Endothelial cell (in vitro differentiated cells): ENCODE measurements at places on chromosomes 2 and 18. TPM values are rescaled to one million over a fixed set of nuclear protein-coding genes. Genes with fewer than 3 reads are reported as not detected.

GRCh38 chr2:39919511-39920306, 140.7 kb upstream of the THUMPD2 start:
- no peak for DNase-seq

DNA sequence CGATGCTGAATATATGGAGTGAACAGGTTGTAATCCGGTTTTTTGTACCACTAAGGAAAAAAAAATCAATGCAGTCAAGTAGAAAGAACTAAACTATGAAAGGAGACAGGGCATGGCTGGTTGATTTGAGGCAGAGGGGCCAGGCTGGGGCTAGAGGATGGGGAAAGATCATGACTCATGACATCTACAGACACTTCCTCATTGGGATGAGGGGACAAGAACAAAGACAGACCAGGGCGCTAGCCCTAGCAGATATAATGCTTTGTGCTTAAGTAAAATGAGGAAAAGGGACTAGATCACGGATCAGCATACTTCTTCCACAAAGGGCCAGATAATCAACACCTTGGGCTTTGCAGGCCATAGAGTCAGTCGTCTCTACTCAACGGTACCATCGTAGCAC, 55.8 kb downstream of the ST6GAL2 start:
- DNase-seq: no peak

The LOXHD1 gene
- total RNA-seq: 0.23 TPM

DNA sequence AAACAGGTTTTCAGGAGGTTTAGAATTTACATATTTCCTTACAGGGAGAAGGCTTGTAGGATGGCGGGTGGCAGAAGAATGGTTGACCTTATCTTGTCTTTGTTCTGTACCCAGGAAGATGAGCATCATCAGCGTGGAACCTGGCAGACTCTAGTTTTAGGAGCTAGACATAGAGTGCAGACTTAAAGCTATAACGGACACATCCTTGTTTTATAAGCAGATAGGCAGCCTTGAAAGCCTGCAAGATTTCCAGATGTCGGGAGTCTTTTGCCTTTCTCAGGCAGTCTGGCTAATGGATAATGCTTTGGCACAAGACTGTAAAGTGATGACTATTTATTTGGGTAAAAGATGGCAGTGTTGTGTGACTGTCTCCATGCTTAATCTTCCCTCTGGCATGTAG, 11.7 kb downstream of the AQP12B start:
- DNase-seq: no peak

The UGT1A3 gene
- not detected for total RNA-seq

- DNase-seq: no peak
Observed at GRCh38 chr18:45782662-45783061, 42.8 kb upstream of the SIGLEC15 start.

The TRIP12 gene
- total RNA-seq: 363 TPM

DNA sequence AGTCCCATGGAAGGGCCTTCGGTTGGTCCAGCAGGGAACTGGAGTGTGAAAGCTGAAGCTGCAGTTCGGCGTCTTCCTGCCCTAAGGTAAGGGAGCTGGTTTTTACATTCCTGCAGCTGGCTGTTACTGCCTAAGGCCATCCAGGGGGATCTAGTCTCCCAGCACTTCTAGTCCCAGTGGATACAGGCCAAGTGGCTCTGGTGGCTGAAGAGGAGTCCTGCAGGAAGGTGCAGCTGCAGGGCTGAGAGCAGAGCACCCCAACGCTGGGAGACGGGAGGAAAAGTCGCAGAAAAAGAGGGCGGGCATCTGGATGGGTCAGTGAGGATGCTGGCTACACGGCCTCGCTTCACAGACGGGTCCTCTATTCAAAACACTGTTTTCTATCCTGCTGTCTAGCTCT, 225.0 kb upstream of the HS6ST1 start:
- DNase-seq: no peak

DNA sequence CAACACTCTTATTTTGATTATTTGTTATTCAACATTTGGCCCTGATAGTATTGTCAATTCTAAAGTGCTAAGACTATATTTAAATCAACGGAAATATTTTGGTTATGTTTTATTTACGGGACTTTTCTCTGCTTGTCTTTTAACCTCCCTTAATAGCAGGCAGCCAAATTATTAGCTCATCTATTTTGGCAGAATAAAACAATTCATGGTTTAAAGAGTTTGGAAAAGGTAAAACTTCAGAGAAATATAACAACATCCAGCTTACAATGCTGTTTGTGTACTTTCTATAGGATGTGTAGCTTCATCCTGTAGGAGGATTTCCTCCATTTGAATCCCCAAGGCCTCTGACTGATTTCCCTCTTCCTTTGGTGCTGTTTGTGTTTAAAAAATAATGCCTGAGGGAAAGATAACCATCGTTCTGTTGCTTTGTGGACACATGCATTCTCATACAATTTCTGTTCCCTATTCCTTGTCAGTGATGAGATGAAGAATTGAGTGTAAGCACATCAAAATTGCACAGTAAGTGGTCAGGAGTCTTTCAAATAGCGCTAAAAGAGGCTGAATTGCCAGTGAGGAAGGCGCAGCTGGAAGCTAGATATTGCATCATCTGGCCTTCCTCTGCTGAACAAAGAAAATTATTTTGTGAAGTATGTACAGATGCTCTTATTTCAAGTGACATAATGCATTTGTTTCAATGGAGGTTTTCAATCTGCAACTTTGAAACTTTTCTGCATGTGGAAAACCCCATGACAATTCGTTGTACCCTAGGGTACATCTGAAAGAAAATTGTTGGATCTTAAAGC, 80.3 kb downstream of the CD28 start:
- DNase-seq: peak; percentile 9

DNA sequence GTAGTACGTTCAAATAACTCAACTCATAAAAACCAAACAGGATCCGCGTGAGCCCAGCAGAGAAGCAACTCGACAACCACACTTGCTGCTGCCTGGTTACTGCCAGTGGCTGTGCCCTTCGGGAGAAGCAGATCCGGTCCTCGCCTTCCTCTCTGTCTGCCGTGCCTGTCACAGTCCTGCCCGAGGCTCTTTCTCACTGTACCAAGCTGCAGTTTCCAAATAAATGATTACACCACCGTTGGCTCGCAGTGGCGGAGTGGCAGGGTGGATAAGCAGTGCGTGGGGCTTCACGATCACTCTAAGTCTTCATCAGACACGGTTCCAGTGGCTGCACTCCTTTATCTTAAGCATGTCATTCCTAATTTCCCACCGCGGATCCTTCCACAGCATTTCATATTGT, 26.1 kb upstream of the SALL3 start:
- DNase-seq: no peak

GRCh38 chr2:241270531-241270930, 44.9 kb downstream of the HDLBP start:
- DNase-seq: no peak

DNA sequence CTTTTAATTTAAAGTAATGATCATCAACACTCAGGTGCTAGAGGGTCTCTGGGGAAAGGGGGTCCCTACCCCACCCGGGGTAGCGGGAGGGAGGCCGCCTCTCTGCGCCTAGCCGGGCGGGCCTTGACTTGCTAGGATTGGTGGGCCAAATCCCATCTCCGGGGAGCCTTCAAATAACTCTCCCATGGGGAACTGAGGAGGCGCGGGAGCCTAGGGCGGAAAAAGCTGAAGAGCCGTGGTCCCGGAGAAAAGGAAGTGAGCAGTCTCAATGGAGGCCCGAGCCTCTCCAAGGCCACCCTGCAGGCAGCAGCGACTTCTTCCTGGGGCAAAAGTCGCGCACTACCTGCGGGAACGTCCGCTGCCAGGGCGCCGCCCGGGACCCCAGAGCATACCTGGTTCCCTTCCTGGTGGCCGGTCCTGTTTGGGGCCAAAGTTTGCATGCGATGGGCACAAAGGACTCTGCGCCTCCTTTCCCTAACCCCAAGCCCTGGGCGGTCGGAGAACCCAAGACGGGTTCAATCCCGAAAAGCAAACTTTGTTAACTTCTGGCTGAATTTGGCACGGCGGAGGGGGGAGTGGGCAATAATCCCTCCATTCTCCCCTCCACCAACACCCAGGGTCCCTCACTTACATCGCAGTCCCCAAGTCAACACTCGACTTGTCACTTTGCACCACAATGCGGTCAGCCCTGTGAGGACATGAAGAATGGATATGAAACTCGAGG, 13.6 kb downstream of the EN1 start:
- no peak for DNase-seq

GRCh38 chr2:159851941-159852340, 53.9 kb upstream of the CD302 start:
- no peak for DNase-seq

- no peak for DNase-seq
Observed at GRCh38 chr2:16196687-16197503, 256.5 kb downstream of the MYCN start.

DNA sequence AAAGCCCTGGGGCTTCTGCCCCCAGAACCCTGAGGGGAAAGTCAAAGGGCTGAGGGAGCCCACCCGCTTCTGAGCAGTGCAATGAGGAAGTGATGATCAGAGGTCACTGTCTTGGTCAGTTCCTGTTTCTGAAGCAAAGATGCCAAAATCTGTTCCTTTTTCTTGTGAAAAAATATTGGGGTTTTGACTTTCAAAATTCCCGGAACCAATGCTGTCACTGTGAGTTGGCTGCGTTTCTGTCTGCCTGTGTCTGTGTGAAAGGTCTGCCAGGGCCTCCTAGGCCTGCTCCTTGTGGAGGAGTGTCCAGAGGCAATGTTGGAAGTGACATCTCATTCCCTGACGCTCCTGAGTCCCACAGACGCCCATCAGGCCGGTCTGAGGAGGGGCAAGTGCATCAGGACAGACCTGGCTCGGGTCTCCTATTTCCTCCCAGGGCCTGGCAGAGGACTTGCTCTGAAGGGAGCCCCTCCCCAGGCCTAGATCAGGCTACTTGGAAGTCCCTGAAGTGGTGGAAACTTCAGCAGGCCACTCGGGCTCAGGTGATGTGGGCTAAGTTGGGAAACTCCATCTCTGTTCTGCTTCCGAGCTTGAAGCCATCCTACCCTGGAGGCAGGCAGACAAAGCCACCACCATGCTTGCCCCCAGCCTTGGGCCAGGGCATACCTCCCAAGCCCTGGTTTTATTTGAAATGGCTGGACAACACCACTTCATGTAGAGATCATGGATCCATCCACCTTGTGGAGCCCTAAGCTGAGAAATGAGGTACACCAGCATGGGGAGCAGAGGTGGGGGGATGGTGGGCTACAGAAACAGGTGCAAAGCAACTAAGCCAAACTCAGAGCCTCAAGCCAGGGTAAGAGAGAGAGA, 51.0 kb downstream of the PKDCC start:
- no peak for DNase-seq

GRCh38 chr18:8389391-8390340, 219.6 kb upstream of the RAB12 start:
- DNase-seq: peak; percentile 75

The LRATD1 gene
- 37.6 TPM for total RNA-seq

The CGREF1 gene
- not detected for total RNA-seq

DNA sequence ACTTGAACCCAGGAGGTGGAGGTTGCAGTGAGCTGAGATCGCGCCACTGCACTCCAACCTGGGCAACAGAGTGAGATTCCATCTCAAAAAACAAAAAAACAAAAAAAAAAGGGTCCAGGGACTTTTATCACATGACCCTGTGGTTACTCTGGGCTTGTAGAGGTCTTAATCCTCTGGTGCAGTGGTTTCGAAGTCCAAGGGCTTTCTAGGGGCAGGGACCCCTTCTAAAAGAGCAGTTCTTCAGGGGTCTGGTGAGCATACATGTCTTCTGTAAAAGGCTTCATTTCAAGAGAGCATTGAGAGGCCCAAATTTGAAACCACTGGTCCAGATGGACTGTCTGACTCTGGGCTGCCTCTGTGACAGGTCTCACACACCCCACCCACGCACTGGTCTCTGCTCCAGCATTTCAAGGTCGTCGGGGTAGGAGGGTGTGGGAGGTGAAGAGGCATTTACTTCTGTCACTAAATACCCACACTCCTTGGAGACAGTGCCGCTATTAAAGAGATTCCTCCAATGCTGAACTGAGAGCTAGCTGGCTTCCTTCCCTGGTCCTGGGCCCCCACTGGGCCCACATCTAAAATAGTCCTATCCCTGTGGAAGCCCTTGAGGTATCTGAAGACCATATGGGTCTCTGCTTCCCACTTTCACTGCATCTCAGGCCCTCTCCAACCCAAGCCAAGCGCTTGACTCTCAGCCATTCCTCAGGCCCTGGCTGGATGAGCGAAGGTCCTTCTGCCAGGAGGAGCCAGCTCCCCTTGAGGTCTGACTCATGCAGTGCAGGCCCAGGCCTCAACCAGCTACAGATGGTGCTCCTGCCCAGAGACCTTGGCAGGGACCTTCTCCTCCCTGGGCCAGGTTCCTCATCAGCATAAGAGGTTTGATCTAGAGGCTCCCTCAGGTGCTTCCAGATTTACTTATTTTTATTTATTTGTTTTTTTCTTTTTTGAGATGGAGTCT, 44.8 kb downstream of the PAX8 start:
- DNase-seq: no peak

- DNase-seq: no peak
Observed at GRCh38 chr18:6650127-6650507, 79.4 kb upstream of the ARHGAP28 start.

GRCh38 chr2:41903474-41904135, 144.2 kb upstream of the PKDCC start:
- no peak for DNase-seq

GRCh38 chr2:223148516-223148915, 96.5 kb downstream of the KCNE4 start:
- no peak for DNase-seq

- no peak for DNase-seq
Observed at GRCh38 chr2:189465076-189465475, 23.8 kb downstream of the WDR75 start.

DNA sequence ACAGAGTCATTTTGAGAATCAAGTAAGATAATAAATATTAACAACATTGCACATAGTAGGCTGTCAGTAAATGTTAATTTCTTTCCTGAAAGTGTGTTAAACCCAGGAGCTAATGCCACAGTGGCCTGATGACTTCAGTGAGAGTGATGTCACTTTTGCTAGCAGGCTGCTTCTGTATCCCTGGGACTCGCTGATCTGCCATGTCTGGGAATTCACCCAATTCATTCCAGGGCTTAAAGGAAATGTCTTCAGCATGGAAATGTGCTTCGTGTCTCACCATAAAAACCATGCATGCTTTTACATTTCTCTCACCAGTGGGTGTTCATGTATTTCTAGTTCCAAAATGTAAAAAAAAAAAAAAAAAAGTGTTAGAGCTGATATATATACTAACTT, 56.8 kb upstream of the MAPRE3 start:
- no peak for DNase-seq

- no peak for DNase-seq
Observed at GRCh38 chr2:152696476-152696875, 20.8 kb downstream of the PRPF40A start.

GRCh38 chr18:48859311-48860268, 91.2 kb downstream of the SMAD7 start:
- no peak for DNase-seq
